ENCODE measurements at places on chromosomes 1 and 21.
A peak's percentile ranks its signal among the peaks of the same experiment; 100 is the strongest.

GRCh38 chr1:15168479-15168878 lies 14.9 kb downstream of the TMEM51 start:
- no peak for DNase-seq

- no peak for DNase-seq
Measured at GRCh38 chr21:21387916-21388315, 389.7 kb downstream of the NCAM2 start.

- no peak for DNase-seq
Measured at GRCh38 chr1:247360991-247361731, 29.5 kb upstream of the ZNF496 start.

GRCh38 chr1:84264961-84265360 lies 36.5 kb upstream of the SAMD13 start:
- DNase-seq = no peak

DNA sequence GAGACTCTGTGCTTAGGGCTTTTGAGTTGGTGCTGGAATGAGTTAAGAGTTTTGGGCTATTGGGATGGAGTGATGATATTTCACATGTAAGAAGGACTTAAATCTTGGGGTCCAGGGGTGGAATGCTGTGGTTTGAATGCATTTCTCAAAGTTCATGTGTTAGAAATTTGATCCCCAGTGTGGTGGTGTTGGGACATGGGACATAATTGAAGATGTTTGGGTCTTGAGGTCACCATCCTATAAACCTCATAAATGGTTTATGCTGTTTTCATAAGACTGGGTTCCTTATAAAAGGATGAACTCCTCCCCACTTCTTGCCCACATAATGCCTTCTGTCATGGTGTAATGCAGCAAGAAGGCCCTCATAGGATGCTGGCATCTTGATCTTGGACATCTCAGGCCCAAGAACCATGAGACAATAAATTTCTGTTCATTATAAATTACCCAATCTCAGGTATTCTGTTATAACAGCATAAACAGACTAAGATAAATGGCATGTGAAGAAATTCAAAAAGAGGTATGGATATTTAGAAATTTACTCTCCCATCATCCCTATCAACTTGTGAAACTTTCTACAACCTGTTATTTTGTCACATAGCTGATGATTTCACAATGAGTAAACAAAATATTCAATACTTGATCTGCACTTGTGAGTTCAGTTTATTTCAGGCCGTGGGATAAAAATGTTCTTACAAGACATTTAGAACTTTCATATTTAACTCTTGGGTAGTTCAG lies 48.0 kb upstream of the NEK7 start:
- no peak for DNase-seq

DNA sequence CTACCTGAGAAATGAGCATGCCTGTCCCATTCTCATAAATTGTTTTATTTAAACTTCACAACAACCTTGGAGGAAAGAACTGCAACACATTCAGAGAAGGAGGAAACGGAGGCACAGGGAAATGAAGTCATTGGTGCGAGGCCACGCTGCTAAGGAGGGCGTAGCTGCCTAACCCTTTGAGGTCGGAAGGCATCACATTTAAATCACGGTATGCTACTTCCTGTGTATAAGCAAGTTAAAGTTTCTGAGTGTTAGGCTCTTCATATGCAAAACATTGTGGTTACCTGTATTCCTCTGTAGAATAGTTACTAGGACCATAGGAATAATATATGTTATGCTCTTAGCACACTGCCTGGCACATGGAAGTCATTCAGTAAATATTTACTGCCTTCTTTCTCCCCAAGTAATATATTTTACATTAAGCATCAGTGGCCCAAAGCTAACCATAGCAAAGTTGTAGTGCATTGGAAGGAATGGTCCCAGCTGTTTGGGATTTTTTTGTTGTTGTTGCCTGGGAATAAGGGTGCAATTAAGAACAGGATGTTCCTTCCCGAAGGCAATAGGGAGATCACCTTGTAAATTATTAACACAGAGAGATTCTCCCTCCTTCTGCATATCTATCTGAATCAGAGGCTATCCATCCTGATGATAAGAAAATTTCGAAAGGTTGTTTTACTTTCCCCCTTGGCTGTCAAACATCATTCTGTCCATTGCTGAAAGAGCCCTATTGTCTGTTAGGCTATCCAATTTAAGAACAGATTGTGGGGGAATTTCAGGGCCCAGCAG lies 192.2 kb upstream of the C8B start:
- DNase-seq = no peak

DNA sequence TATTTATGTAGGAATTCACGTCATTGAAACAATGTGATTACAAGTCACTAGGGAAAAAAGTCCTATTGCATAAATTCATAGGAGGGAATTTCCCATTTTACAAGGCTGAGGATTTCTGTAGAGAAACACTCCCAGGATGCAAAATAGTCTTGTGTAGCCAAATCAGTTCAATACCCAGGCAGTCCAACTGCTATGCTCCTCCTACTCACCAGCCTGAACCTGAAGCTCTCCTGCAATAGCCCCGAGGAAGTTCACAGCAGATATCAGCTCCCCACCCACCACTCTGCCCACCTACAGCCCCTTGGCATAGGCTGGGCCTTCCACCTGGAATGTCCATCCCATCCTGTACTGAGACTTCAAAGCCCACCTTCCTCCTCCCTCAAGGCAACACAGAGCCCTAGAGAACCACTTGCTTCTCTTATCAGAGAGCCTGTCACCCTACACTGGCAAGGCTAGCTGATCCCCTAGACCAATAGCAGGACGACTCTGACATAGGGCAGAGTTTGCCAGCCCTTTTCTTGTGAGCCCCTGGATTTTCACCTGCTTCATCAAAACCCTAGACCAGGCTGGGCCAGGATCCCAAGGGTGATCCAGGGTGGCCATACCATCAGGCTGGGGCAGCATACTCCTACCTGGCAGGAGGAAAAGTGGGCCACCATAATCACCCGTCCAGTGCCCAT lies 1.5 kb downstream of the LSS start:
- peak; percentile 60 for DNase-seq

DNA sequence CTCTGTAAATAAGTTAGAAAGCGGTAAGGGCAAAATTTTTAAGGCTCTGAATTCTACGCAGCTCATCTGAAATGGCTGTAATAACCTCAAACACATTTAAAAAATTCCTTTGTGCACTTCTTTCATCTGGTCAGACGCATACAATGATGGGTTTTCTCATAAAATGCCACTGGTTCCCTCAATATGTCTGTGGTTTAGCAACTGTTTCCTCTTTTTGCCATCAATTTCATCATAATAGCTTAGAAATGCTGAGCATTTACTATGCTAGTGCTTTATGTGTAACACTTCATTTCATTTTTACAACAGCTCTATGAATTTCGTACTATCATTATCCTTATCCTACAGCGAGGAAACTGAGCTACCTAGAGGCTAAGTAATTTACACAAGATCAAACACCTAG lies 35.3 kb upstream of the DMRTA2 start:
- DNase-seq = no peak

GRCh38 chr1:93353286-93353685 lies 7.6 kb downstream of the DR1 start:
- no peak for DNase-seq

- no peak for DNase-seq
Measured at GRCh38 chr1:29782846-29783507, 546.7 kb downstream of the PTPRU start.

- no peak for DNase-seq
Measured at GRCh38 chr1:225850370-225850769, 31.8 kb downstream of the TMEM63A start.

DNA sequence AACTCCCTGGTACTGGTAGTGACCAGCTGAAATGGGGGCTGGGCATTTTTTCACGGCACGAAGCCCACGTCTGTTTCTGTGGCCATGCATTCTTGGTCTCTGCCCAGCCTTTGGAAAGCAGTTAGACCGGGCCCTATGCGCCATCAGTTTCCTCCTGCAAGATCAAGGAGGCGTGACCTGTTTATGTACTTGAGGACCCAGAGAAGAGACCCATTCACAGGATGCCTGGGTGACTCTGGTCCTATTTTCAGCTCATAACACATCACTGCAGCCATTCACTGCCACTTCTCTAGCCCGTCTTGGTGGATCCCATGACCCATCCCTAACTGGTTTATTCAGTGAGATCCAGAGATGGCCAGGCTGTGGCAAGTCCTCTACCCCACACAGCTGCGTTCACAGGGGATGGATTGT lies 70.4 kb downstream of the SPSB1 start:
- no peak for DNase-seq

- DNase-seq = no peak
Measured at GRCh38 chr1:206120406-206120805, 3.2 kb upstream of the AVPR1B start.

- no peak for DNase-seq
Measured at GRCh38 chr1:219581766-219582165, 31.1 kb downstream of the ZC3H11B start.

GRCh38 chr1:24308365-24309015 lies 10.7 kb upstream of the GRHL3 start:
- DNase-seq = no peak

DNA sequence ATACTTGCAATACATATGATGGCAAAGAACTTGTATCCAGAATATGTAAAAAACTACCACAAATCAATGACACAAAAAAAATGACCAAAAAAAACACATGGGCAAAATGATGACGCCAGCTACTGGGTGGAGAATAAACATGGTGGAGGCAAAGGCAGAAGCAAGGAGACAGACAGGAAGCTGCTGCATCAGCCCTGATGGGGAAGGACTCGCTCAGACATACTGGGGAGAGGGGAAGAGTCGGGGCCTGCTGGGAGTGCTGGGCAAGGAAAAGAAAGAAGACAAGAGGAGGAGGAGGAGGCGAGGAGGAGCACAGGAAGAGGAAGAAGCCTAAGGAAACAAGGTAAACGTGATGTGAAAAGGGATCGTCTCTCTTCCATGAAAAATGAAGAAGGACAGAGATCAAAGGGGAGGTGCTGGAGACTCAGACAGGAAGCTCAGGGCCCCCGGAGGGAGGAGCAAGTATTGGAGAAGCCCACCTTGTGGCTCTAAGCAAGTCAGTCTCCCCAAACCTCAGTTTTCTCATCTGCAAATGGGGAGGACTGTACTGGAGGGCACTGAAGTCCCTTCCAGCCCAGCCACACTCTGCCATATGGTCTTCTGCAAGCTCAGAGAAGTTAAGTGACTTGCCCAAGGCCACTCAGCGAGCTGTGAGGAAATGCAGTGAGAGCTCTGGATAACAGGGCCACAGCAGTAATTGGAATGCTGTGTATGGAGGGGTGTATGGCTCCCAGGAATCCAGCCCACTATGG lies 24.2 kb downstream of the OLFML2B start:
- DNase-seq = no peak

GRCh38 chr1:109479311-109479710 lies 4.4 kb upstream of the ATXN7L2 start:
- DNase-seq = no peak

DNA sequence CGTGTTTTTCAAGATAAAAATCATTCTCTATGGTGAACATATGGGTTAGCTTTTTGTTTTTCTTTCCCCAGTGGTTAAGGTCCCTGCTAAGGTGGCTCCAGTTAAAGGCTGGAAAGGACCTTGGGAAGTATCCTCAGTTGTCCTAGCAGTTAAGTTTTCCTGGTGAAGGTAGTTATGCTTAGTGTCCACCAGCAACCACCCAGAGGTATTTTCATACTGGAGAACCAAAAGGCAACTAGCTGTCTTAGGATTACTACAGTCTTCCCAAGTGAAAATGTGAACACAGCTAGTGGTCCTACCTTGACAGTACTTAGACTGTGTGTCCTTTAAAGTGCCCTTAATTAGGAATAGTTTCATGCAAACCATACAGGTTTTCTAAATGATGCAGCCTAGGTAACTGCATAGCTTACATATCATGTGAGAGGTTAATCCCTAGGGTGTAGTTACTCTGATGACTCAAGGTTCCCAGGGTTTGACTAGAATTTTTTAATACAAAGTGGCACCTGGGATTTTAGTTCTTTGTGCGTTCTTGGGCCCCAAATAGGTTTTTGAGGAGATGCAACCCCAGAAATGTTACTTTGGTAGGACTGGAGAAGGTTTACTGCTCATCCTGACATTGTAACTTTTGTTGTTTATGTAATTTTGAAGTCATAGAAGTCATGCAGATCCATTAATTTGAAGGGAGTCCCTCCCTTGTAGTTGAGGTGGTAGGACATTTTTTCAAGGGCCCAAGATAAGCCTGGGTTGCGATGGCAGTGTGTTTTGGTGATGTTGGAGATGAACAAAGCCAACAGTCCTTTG lies 36.5 kb downstream of the YY1AP1 start:
- DNase-seq = no peak

- no peak for DNase-seq
Measured at GRCh38 chr1:211609120-211610024, 30.4 kb upstream of the SLC30A1 start.

- DNase-seq = no peak
Measured at GRCh38 chr1:207316622-207317391, 4.7 kb upstream of the CD55 start.

GRCh38 chr1:234978397-234979295 lies 150.0 kb downstream of the TOMM20 start:
- peak; percentile 86 for DNase-seq

DNA sequence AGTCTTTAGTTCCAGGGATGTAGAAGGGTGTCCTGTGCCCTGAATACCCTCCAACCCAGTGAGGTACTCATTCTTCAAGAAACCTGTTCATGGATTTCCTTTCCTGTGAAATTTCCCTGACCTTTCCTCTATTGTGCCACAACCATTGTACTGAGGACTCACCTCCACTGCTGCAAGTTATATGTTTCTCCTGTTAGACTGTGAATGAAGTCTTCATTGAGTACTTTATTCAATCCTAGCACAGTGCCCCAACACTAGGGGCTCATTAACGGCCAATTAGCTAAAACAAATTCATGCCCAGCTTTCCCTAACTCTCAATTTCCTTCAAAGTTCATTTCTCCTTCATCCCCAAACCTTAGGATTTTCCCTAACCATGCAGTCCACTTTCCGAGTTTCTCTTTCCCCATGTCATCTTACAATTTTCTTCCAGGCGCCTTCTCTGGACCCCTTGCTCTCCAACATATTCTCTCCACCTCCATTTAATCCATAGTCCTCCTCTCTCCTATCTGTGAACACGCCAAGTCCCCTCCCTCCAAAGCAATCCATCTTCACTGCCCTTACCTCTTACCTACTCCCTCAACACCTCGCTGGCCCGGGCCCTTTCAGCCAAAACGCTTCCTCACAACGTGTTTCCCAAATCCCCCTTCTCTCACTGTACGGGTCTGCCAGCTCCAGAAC lies 1.3 kb downstream of the TRIM33 start:
- no peak for DNase-seq

DNA sequence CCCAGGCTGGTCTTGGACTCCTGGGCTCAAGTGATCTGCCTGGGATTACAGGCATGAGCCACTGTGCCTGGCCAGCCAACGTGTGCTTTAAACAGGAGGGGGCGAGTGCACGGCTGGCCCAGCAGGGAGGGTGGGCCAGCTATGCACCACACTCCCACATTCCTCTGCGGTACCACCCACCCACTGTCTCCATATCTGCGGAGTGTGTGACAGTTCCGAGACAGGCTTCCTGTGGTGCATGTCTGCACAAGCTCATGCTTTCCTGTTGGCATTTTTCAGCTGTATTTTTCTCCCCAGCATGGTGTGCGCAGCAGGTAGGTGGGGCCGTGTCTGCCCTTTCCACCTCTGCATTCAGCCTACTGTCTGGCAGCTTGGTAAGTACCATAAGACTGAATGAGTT lies 183.3 kb downstream of the AJAP1 start:
- no peak for DNase-seq

GRCh38 chr1:245694753-245695195 lies 540.0 kb downstream of the KIF26B start:
- DNase-seq = no peak

GRCh38 chr1:98034505-98034904 lies 113.7 kb upstream of the DPYD start:
- DNase-seq = no peak

- DNase-seq = no peak
Measured at GRCh38 chr21:16517383-16517782, 787.6 kb downstream of the USP25 start.

Data from activated effector memory CD4-positive, alpha-beta T cell treated with anti-CD3 and anti-CD28 coated beads, Interleukin-2, amount 50 U/mL, for 16 hours (primary cell).